Activated T-cell treated with anti-CD3 and anti-CD28 coated beads for 48 hours (primary cell): ENCODE measurements at places on chromosomes 6 and 20.

- no peak for DNase-seq
Observed at GRCh38 chr20:24938498-24938897, 10.6 kb upstream of the CST7 start.

DNA sequence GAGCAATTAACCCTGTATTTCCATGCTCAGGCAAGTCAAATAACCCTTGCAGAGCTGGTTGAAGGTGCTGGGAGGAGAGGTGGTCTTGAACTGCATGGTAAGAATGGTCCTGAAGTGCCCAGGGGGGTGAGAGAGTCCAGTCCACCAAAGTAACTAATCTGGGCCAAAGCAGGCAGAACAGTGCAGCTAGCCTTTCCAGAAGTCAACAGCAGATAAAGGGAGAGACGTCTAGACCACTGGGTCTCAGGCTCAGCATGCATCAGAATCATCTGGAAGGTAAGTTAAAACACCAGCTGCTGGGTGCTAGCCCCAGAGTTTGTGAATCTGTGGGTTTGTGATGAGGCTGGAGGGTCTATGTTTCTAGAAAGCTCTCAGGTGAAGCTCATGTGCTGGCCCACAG, 232.3 kb upstream of the ECI2 start:
- DNase-seq: no peak

DNA sequence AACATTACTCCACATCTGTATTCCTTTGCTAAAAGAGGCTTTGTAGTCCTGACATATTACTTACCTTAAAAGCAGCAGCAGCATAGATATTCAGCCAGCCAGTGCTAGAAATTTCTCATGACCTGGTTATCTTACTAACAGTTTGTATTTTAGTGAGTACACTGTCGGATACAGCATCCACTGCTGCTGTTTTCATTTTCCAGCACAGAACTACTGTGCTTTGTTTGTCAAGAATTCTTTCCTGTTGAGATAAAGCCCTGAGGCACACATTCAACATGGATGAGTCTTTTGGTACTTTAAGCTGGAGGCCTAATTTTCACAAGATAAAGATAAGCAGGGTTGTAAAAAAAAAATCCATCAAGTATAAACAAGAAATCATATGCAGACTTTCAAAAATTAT, 311.2 kb upstream of the OPRM1 start:
- DNase-seq: no peak

GRCh38 chr20:1942486-1943274, 47.5 kb downstream of the SIRPA start:
- no peak for DNase-seq
